Activated CD8-positive, alpha-beta memory T cell treated with anti-CD3 and anti-CD28 coated beads, Interleukin-2, amount 10 ng/mL, durations not matched to agents 7 days and 5 days (primary cell): ENCODE measurements at places on chromosomes 16 and 17.

DNA sequence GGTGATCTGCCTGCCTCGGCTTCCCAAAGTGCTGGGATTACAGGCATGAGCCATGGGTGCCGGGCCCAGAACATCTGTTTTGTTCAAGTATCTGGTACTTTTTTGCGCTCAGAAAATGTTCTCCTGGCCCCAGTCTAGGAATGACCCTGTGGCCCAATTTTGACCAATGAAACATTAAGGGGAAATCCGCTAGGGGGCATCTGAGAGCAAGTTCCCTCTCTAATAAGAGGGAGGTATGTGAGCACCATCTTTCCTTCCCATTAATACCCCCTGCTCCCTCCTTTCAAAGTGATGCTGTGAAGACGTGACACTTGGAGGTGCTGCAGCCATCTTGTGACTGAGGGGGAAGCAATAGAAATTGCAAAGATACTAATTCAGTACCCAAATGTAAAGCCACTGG, 16.5 kb upstream of the CLEC3A start:
- no peak overlapping the region for H3K27ac ChIP-seq
- H3K27me3 ChIP-seq, result peaks cover 3% of the 10 kb centered on the region
- H3K4me3 ChIP-seq, result no peak overlapping the region
- no peaks in the 10 kb centered on the region for H3K36me3 ChIP-seq
- peaks cover 5% of the 10 kb centered on the region for H3K4me1 ChIP-seq

- H3K27me3 ChIP-seq, result no peaks in the 10 kb centered on the region
- H3K4me3 ChIP-seq, result no peak overlapping the region
- DNase-seq, result peak; percentile 54
- H3K27ac ChIP-seq, result no peak overlapping the region
- peaks cover 12% of the 10 kb centered on the region for H3K4me1 ChIP-seq
- H3K36me3 ChIP-seq, result no peaks in the 10 kb centered on the region
Measured at GRCh38 chr16:57500578-57501111, 14.4 kb upstream of the DOK4 start.

DNA sequence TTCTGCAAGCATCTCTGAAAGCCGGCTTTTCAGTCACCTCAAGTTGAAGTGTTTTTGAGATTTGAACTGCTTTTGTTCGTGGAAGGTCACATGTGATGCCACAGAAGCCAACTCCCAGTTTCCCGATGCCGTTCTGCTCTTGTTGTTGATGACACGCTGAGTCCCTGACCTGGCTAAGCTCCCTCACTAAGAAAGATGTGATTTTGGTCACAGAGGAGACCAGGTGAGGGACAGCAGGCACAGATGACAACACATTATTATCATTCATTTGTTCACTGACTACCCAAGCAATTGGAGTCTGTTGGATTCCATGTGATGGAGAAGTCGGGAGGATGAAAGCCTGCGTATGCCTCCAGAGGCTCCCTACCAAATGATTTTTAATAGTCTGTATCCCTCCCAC, 822.4 kb upstream of the RBFOX1 start:
- no peak for DNase-seq
- no peak overlapping the region for H3K4me3 ChIP-seq
- H3K27ac ChIP-seq, result no peak overlapping the region
- H3K27me3 ChIP-seq, result no peaks in the 10 kb centered on the region
- no peaks in the 10 kb centered on the region for H3K36me3 ChIP-seq
- H3K4me1 ChIP-seq, result no peaks in the 10 kb centered on the region

- peak; percentile 25 for DNase-seq
- H3K4me1 ChIP-seq, result peaks cover 14% of the 10 kb centered on the region
- H3K27ac ChIP-seq, result no peak overlapping the region
- H3K4me3 ChIP-seq, result no peak overlapping the region
- H3K36me3 ChIP-seq, result peaks cover 7% of the 10 kb centered on the region
- no peaks in the 10 kb centered on the region for H3K27me3 ChIP-seq
Measured at GRCh38 chr17:58313815-58314705, 14.5 kb downstream of the TSPOAP1 start.

- no peaks in the 10 kb centered on the region for H3K36me3 ChIP-seq
- H3K4me3 ChIP-seq, result no peak overlapping the region
- H3K27ac ChIP-seq, result no peak overlapping the region
- H3K4me1 ChIP-seq, result no peaks in the 10 kb centered on the region
- H3K27me3 ChIP-seq, result no peaks in the 10 kb centered on the region
Measured at GRCh38 chr16:78462288-78463208, 363.1 kb downstream of the WWOX start.

DNA sequence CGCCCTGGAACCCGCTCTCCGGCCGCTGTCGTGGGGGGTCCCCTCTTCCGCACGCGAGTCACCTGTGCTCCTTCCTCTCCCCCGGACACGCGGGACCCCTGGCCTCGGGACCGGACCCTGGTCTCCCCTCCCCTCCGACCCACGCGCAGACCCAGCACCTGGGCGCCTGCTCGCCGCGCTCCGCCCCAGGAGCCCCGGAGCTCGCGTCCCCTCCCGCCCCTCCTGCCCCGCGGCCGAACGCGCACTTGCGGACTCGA, 762 bp downstream of the RAB40B start:
- H3K27me3 ChIP-seq, result peaks cover 8% of the 10 kb centered on the region
- H3K4me1 ChIP-seq, result peaks cover 9% of the 10 kb centered on the region
- H3K36me3 ChIP-seq, result peaks cover 10% of the 10 kb centered on the region
- no peak overlapping the region for H3K4me3 ChIP-seq
- no peak overlapping the region for H3K27ac ChIP-seq
- DNase-seq, result no peak

DNA sequence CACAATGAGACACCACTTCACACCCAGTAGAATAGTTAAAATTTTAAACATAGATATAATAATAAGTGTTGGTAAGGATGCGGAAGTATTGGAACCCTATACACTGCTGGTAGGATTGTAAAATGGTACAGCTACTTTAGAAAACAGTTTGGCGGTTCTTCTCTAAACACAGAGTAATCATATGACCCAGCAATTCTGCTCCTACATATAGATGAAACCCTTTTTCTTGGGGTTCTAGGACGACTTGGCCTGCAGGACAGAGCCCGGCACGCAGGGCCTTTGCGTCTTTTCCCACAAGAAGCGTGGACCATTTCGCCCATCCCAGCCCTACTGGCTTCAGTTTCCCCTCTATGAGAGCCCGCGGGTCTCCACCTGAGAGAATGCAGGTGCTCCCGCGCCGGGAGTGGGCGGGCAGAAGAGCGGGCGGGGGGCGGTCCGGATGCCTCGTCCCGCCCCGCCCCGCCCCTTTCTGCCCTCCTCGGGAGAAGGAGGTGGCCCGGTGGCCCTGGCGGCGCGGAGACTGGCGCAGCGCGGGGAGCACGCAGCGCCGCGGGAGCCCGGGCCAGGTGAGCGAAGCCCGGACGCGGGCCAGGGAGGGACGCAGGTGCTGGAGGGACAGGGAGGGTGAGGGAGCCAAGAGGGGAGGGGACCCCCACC, at the start of gene SDR42E2:
Gene SDR42E2 (plus strand): TSS at position 508 of the 657 bp plus-strand sequence. CDS start 3,077 bp downstream, outside the sequence.
- DNase-seq, result no peak
- H3K4me1 ChIP-seq, result peaks cover 4% of the 10 kb centered on the region
- H3K27me3 ChIP-seq, result peaks cover 31% of the 10 kb centered on the region
- H3K36me3 ChIP-seq, result peaks cover 5% of the 10 kb centered on the region
- no peak within 1 kb of the TSS for H3K4me3 ChIP-seq

- no peak for DNase-seq
- peaks cover 27% of the 10 kb centered on the region for H3K36me3 ChIP-seq
- H3K4me1 ChIP-seq, result peaks cover 20% of the 10 kb centered on the region
Measured at GRCh38 chr17:27607521-27608091, 23.4 kb upstream of the LGALS9 start.

- H3K4me3 ChIP-seq, result no peak overlapping the region
- H3K4me1 ChIP-seq, result peaks cover 7% of the 10 kb centered on the region
- no peak overlapping the region for H3K27ac ChIP-seq
- peaks cover 22% of the 10 kb centered on the region for H3K36me3 ChIP-seq
Measured at GRCh38 chr17:4272213-4272971, 8.6 kb upstream of the ANKFY1 start.

DNA sequence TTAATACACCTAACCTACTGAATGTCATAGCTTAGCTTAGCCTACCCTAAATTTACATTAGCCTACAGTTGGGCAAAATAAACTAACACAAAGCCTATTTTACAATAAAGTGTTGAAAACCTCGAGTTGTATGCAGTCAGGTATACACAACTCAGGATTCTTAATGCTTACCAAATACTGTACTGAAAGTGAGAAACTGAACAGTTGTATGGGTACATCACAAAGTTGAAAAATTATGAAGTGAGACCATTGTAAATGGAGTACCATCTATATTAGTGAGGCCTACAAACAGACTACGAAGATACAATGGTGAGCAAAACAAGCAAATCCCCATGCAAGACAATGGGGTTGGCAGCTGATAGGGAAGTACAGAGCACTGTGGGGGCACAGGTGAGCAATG, 79.7 kb downstream of the VAT1L start:
- DNase-seq, result no peak
- peaks cover 3% of the 10 kb centered on the region for H3K27me3 ChIP-seq
- no peaks in the 10 kb centered on the region for H3K36me3 ChIP-seq
- no peak overlapping the region for H3K27ac ChIP-seq
- no peak overlapping the region for H3K4me3 ChIP-seq

GRCh38 chr17:47246120-47246519, 7.5 kb upstream of the ITGB3 start:
- no peak overlapping the region for H3K4me3 ChIP-seq
- H3K4me1 ChIP-seq, result no peaks in the 10 kb centered on the region
- H3K36me3 ChIP-seq, result no peaks in the 10 kb centered on the region

- H3K27me3 ChIP-seq, result peaks cover 7% of the 10 kb centered on the region
- H3K4me1 ChIP-seq, result no peaks in the 10 kb centered on the region
- no peaks in the 10 kb centered on the region for H3K36me3 ChIP-seq
- no peak overlapping the region for H3K27ac ChIP-seq
- H3K4me3 ChIP-seq, result no peak overlapping the region
- no peak for DNase-seq
Measured at GRCh38 chr17:55793272-55793671, 42.4 kb downstream of the PCTP start.

- H3K27ac ChIP-seq, result no peak overlapping the region
- H3K4me1 ChIP-seq, result no peaks in the 10 kb centered on the region
- H3K27me3 ChIP-seq, result no peaks in the 10 kb centered on the region
Measured at GRCh38 chr16:68676113-68676860, 31.2 kb downstream of the CDH3 start.

DNA sequence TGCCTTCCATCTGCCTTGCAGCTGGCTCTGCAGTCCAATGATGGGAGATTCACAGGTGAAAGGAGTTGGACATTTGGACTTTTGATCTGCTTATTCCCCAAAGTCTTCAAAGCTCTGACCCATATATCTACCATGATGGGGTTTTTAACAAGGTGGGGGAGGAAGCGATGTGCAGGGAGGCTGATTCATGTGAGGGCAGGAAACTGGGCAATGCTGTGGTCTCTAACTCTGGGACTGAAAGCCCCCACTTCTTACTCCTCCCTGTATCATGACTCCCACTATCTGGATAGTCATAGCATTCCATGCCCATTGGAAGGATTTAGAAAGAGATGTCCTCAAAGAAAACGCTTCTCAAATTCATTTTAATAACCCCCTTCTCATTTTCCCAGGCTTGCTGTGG, 16.3 kb downstream of the HOXB1 start:
- no peak overlapping the region for H3K4me3 ChIP-seq
- H3K36me3 ChIP-seq, result no peaks in the 10 kb centered on the region
- H3K27me3 ChIP-seq, result peaks cover 36% of the 10 kb centered on the region
- H3K4me1 ChIP-seq, result peaks cover 64% of the 10 kb centered on the region
- peak; percentile 48 for DNase-seq

GRCh38 chr17:49996495-49997300, 1.7 kb upstream of the DLX3 start:
- H3K36me3 ChIP-seq, result no peaks in the 10 kb centered on the region
- no peak overlapping the region for H3K27ac ChIP-seq

- H3K4me3 ChIP-seq, result no peak overlapping the region
- H3K4me1 ChIP-seq, result peaks cover 8% of the 10 kb centered on the region
- H3K36me3 ChIP-seq, result no peaks in the 10 kb centered on the region
- peaks cover 72% of the 10 kb centered on the region for H3K27me3 ChIP-seq
- no peak for DNase-seq
Measured at GRCh38 chr17:38609280-38610031, 3.7 kb upstream of the SRCIN1 start.

DNA sequence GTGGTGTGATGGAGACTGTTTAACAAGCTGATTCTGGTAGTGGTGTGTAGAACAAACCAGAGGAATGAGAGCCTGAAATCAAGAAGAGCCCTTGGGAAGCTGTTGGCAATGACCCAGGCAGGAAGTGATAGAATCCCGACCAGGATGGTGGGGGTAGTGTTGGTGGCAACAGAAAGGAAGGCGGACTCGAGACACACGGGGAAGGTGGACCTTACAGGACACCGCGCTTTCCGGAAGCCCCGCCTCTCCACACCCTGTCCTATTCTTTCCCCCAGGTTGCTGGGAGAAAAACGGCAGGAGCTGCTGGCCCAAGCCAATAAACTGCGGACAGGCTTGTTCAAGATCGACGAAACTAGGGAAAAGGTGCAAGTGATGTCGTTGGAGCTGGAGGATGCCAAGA, 30.0 kb upstream of the KDM6B start:
- peaks cover 21% of the 10 kb centered on the region for H3K27me3 ChIP-seq
- H3K27ac ChIP-seq, result no peak overlapping the region
- DNase-seq, result no peak
- no peak overlapping the region for H3K4me3 ChIP-seq

- no peak overlapping the region for H3K4me3 ChIP-seq
- no peaks in the 10 kb centered on the region for H3K27me3 ChIP-seq
- H3K36me3 ChIP-seq, result no peaks in the 10 kb centered on the region
Measured at GRCh38 chr17:72236980-72237633, 116.3 kb downstream of the SOX9 start.

GRCh38 chr17:29074488-29074887, 31.5 kb downstream of the PIPOX start:
- no peaks in the 10 kb centered on the region for H3K36me3 ChIP-seq
- no peak overlapping the region for H3K27ac ChIP-seq
- no peak for DNase-seq
- no peaks in the 10 kb centered on the region for H3K27me3 ChIP-seq

- H3K4me3 ChIP-seq, result no peak overlapping the region
- no peaks in the 10 kb centered on the region for H3K4me1 ChIP-seq
- H3K36me3 ChIP-seq, result no peaks in the 10 kb centered on the region
- no peaks in the 10 kb centered on the region for H3K27me3 ChIP-seq
Measured at GRCh38 chr16:8519179-8519578, 71.1 kb downstream of the TMEM114 start.

GRCh38 chr16:2207872-2208271, 2.6 kb downstream of the MLST8 start:
- H3K27ac ChIP-seq, result peak overlapping the region; percentile 20
- peaks cover 31% of the 10 kb centered on the region for H3K4me1 ChIP-seq
- no peak for DNase-seq
- H3K36me3 ChIP-seq, result peaks cover 12% of the 10 kb centered on the region
